ENCODE measurements at places on chromosomes 2 and 18. TPM values are rescaled to one million over a fixed set of nuclear protein-coding genes. Genes with fewer than 3 reads are reported as not detected.

The HSBP1L1 gene
- total RNA-seq: 20.6 TPM

The CFC1 gene
- total RNA-seq: not detected

DNA sequence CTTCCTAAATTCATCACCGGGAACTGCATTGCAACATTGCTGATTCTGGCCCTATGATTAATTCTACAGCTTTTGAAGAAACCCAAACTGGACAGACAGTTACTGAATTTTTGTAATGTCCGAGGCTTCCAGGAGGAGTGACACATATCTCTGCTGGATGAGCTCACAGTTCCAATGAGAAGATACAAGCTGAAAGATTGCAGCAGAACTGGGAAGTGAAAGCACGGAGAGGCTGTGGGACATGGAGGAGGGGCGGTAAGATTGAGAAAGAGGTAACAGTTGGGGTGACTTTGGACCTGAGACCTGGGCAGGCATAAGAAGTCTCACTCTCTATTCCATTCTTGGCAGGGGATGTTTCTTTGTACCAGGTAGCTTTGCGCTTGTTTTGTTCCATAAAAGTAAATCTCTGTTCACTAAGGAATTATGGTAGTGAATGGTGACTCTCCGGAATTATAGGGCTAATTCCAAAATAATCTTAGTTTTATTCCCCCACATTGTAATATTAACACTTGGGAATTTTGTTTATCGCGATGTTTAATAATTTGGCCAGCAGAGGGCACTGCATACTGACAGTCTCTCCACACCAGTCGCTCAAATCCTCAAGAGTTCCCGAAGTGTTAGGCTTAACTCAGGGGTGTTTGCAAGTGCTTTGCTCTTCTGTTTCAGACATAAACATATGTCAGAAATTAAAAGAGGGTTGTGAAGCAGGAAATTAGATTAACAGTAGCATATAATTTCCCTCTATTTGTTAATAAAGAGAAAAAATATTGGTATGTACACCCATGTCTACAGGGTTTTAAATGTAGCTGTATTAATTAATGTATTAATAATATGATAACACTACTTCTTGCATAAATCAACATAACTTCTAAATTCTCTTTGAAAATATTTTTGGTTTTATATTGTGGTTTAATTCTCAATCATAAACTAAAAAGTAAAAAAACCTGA lies 201.4 kb downstream of the SOCS6 start:
- DNase-seq: peak; percentile 6

- DNase-seq: no peak
Measured at GRCh38 chr2:225512469-225512868, 113.0 kb downstream of the NYAP2 start.

The FBLN7 gene
- total RNA-seq: 8.1 TPM

GRCh38 chr2:226554701-226555100 lies 244.9 kb downstream of the IRS1 start:
- no peak for DNase-seq

The LRRTM1 gene
- not detected for total RNA-seq

- peak; percentile 58 for DNase-seq
Measured at GRCh38 chr2:29082804-29083495, 8.6 kb upstream of the PCARE start.

The SRBD1 gene
- total RNA-seq: 4.7 TPM

Measured in Caki2 (cell line).